Activated B cell treated with CpG ODN at 0.5 μM for 24 hours (primary cell): ENCODE measurements at places on chromosomes 12 and 14.
A peak's percentile ranks its signal among the peaks of the same experiment; 100 is the strongest.

- DNase-seq = no peak
Measured at GRCh38 chr12:12803186-12803585, 10.0 kb upstream of the DDX47 start.

DNA sequence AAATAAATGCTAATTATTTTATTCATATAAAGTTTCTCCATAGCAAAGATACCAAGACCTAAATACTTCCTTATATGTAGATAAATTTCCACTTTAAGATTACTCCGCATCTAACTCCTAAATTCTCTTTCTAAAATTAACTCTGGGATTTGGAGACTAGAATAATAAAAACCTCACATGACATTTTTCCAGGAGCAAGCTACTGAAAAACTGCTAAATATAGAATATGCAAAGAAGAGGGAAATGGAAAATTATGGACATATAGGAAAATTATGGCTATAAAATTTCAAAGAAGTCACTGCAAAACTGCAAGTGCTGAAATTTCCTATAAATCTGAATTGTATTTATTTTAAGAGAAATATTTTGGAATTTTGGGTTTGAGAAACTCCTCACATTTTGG lies 186.2 kb downstream of the DUSP6 start:
- DNase-seq = no peak

DNA sequence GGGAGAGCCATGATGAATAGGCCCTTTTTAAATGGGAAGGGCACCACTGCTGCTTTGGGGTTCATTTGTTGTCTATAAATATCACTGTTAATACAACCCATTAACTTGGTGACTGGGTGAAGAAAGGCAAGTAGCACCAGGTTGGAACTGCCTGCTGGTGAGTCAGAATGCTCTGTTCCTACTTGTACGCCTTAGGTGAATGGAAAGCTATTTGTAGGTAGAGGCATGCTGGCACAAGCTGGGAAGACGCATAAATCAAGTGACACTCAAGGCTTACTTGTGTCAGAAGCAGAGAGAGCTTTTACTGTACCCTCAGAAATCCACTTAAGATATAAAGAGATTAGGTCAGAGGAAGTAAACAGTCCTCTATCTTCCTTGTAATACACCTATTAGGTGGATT lies 142.5 kb downstream of the TMX1 start:
- DNase-seq = no peak

DNA sequence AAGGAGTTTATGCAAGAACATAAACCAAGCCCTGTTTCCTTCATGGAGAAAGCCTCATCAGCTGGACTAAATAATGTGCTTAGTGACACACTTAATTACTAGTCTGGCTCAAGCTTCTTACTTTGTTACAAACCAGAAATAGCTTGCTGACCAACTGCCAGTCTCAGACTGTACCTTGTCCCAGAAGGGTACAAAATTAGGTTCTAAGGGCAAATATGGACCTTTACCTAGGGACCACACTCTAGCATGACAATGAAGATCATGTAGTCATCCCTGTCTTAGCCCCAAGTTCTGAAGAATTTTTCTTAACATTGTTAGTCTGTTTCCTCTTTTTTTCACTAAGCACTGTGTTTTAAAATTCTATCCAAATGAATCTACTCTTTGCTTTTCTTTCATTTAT lies 2.2 kb downstream of the AMN1 start:
- no peak for DNase-seq

- no peak for DNase-seq
Measured at GRCh38 chr14:92964124-92965109, 41.5 kb downstream of the CHGA start.

DNA sequence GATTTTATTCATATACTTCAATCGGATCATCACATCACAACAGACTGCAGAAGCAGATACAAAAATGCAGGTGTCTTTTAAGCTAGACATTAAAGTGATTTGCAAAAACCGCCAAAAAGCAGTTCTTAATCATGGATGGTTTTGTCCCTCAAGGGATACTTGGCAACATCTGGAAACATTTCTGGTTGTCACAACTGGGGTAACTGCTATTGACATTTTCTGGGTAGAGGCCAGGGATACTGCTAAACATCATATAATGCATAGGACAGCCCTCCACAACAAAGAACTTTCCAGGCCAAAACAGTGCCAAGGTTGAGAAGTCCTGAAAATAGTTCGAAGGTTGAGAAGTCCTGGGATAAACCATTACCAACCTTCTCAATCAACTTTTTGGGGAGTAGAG lies 101.8 kb upstream of the BBS10 start:
- no peak for DNase-seq

- DNase-seq = no peak
Measured at GRCh38 chr12:32493282-32493681, 93.9 kb downstream of the FGD4 start.

GRCh38 chr14:56059054-56059453 lies 59.2 kb upstream of the PELI2 start:
- no peak for DNase-seq

- peak; percentile 60 for DNase-seq
Measured at GRCh38 chr14:106586098-106586704, 1059.8 kb downstream of the TMEM121 start.

- DNase-seq = no peak
Measured at GRCh38 chr12:120800665-120801064, 75.0 kb downstream of the ACADS start.

- DNase-seq = peak; percentile 13
Measured at GRCh38 chr12:131089531-131090273, 136.0 kb downstream of the ADGRD1 start.

- no peak for DNase-seq
Measured at GRCh38 chr12:115209230-115209629, 525.3 kb upstream of the TBX3 start.

DNA sequence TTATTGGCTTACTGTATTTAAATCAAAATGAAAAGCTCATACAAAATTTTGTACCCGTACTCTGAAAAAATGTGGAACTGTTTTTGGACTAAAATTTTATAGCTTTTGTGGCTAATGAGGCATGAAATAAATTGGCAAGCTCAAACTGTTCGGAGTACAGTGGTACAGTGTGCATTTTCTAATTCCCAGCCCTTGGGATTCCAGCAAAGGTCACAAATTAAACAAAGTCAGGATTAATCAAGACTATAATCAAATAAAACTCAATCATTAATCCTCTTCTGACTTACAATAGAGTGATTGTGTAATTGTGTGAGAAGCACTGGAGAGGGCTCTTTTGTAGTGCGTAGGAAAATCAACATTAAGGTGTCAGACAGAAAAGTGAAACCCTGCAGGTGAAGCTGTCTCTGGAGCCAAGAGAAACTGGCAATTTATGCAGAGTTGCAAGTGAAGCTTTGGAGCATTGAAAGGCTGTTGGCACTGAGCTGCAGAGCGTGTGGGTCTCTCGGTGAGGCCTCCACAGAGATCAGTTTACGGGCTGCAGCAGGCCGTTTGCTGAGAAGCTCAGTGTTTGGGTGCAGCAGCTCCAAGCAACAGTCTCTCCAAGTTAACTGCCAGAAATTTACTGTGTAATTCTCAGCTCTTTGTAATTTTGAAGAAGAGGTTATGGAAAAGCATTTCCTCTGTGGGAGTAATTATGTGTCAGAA lies 275.9 kb downstream of the FBXL14 start:
- DNase-seq = no peak

DNA sequence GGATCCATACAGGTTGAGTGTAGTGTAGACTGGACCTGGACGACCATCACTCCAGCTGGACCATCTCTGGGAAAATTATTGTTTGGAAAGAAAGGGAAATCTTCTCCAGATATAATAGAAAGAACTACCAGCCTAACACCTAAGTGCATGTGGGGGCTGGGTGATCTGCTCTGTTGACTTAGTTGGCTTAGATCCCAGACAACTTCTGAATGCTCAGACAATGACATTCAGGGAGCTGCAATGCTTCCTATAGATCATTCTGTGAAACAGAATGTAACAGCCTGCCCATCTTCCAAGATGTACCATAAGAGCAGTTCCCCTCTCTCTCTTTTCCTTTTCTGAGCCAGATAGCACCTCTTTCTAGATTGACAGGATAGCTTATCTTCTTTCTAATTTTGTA lies 572.8 kb upstream of the STXBP6 start:
- DNase-seq = no peak

DNA sequence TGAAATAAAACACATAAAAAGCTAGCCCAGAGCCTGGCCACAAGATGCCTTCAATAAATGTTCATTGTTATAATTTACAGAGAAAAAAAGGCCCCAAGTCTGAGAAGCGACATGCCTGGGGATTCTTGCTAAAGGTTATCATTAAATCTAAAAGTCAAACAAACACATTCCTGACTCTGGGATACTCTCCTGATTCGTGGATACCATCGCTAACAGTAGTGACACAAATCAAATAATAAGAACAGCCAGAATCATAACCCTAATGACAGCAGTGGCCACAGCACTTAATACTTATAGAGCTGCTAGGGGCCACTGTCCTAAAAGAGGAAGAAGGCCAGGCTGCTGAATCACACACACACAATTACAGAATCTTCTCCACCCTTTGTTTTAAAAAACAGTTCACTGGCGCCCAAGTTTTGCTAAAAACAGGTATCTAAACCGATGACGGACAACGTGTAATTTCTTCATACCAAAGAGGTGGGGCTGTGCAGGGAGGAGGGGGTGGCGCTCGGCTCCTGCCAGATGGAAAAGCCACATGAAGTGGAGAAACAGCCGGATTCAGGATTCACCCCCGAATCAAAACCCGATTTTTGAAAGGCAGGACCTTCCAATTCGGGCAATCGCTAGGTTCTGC lies 1.2 kb downstream of the CLIP1 start:
- DNase-seq = no peak

- no peak for DNase-seq
Measured at GRCh38 chr14:22545842-22546721, 42.9 kb downstream of the DAD1 start.

DNA sequence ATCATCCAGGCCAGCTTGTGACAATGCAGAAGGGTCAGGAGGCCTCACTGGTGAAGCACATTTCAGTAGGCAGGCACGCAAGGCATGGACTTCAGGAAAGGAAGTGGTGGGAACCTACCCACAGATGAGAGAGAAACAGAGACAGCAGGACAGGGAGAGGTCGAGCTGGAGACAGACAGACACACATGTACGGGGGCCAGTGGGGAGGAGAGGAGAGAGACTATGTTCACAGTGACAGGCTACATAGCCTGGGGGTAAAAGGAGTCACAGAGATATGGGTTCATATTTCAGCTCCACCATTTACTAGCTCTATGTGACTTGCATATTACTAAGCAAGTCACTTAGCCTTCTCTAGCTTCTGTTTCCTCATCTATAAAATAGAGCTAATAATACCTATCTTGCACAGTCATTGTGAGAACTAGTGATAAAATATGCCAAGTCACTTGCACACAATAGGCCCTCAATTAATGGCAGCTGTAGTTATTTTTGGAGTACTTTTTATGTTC lies 91.1 kb upstream of the FUT8 start:
- DNase-seq = no peak

GRCh38 chr14:33612197-33612505 lies 338.7 kb downstream of the EGLN3 start:
- no peak for DNase-seq

DNA sequence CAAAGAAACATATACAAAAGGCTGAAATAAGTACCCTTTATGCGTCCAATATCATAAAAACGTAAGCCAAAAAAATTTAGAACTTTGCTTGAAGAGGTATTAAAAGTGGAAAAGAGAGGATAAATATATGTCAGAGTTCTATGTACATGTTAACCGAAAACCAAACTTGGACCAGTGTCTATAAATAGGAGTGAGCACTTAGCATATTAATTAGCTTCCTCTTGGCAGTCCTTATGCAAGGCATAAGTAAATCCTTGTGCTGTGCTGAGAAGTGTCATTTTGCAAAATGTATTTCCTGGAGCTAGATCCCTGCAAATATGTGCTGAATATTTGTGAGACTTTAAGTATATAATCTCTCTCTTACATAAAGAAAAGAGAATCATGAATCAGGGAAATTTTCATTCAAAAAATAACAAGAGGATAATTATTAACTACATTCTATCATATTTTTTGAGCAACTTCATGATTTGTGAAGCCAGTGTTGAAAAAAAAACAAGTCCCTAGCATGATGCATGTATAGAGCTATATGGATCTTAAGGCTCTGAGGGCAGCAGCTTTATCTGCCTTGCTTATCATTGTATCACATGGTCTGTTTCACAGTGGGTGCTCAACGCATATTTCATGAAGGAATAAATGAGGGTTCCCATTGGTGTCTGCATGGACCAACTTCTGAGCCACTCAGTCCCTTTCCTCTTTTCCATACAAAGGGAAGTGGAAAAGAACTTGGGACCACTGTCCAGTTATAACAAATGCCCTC lies 326.1 kb downstream of the PDZRN4 start:
- no peak for DNase-seq

- DNase-seq = no peak
Measured at GRCh38 chr14:55351111-55351510, 60.5 kb downstream of the ATG14 start.

GRCh38 chr14:56487090-56487667 lies 92.4 kb upstream of the TMEM260 start:
- no peak for DNase-seq

GRCh38 chr12:41968599-41968998 lies 176.1 kb downstream of the GXYLT1 start:
- no peak for DNase-seq

- DNase-seq = no peak
Measured at GRCh38 chr14:62420847-62421246, 624.4 kb downstream of the KCNH5 start.

DNA sequence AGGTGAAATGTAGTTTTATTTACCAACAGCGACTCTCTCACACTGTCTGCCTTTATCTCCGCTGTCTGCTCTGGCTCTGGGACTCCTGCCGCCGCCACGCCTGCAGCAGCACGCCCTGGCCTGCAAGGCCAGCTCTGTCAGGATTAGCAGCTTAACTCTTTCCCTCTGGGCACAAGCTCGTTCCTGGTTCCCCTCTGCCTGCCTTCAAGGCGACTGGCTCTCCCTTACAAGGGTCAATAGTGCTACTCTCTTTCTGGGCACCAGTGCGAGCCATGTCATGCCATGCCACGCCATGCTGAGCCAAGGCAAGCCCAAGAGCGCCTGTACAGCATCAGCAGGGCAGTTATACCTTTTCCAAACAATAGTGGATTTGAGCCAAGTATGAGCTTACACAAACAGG lies 3.6 kb upstream of the CLEC2B start:
- DNase-seq = no peak

GRCh38 chr14:25848601-25849000 lies 749.2 kb downstream of the NOVA1 start:
- DNase-seq = no peak

- DNase-seq = no peak
Measured at GRCh38 chr12:20319366-20319765, 49.0 kb upstream of the PDE3A start.

- no peak for DNase-seq
Measured at GRCh38 chr12:45128637-45129036, 77.7 kb upstream of the DBX2 start.

- DNase-seq = no peak
Measured at GRCh38 chr14:37437490-37437889, 157.6 kb downstream of the FOXA1 start.

GRCh38 chr12:26401874-26402273 lies 206.5 kb downstream of the SSPN start:
- no peak for DNase-seq

GRCh38 chr12:84507956-84508850 lies 404.4 kb downstream of the SLC6A15 start:
- no peak for DNase-seq

GRCh38 chr14:50064993-50065392 lies 51.4 kb downstream of the VCPKMT start:
- no peak for DNase-seq

GRCh38 chr12:1837541-1838204 lies 17.3 kb downstream of the LRTM2 start:
- no peak for DNase-seq
